ENCODE measurements at places on chromosomes 2 and 18. TPM values are rescaled to one million over a fixed set of nuclear protein-coding genes. Genes with fewer than 3 reads are reported as not detected.

DNA sequence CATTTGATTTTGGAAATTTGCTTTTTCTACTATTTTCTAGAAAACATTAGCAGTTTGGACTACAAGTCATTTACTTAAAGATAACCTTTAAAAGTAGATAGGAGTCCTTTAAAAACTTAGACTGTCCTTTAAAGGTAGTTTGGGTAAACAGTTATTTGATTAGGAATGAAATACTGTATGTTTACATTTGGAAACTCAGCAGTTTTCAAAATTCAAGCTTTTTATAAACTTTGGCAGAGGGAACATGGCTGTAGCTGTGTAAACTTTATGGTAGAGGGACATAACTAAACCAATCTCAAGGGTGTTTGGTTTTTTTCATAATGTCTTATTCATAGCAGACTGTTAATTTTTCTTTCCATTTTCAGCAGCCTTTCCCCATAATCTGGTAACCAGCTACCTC is 90.7 kb downstream of the SMCHD1 start:
- DNase-seq = no peak
- H3K4me1 ChIP-seq = peaks cover 4% of the 10 kb centered on the region
- peaks cover 12% of the 10 kb centered on the region for H3K36me3 ChIP-seq
- H3K27ac ChIP-seq = no peak overlapping the region
- H3K27me3 ChIP-seq = no peaks in the 10 kb centered on the region
- no peak overlapping the region for H3K4me3 ChIP-seq

COBLL1 gene
- 11.1 TPM for polyA plus RNA-seq

LGALSL gene
- polyA plus RNA-seq = 64.9 TPM

GRCh38 chr18:56043641-56044061 is 455.7 kb upstream of the TCF4 start:
- H3K4me3 ChIP-seq = no peak overlapping the region
- no peaks in the 10 kb centered on the region for H3K27me3 ChIP-seq
- DNase-seq = no peak
- H3K27ac ChIP-seq = no peak overlapping the region

CCBE1 gene
- polyA plus RNA-seq = 20.1 TPM

SCG2 gene
- 0.08 TPM for polyA plus RNA-seq

- H3K4me3 ChIP-seq = no peak overlapping the region
- no peak overlapping the region for H3K27ac ChIP-seq
Observed at GRCh38 chr18:24273596-24273995, 124.0 kb downstream of the OSBPL1A start.

HADHA gene
- polyA plus RNA-seq = 156 TPM

FKBP7 gene
- 2.4 TPM for polyA plus RNA-seq

DNA sequence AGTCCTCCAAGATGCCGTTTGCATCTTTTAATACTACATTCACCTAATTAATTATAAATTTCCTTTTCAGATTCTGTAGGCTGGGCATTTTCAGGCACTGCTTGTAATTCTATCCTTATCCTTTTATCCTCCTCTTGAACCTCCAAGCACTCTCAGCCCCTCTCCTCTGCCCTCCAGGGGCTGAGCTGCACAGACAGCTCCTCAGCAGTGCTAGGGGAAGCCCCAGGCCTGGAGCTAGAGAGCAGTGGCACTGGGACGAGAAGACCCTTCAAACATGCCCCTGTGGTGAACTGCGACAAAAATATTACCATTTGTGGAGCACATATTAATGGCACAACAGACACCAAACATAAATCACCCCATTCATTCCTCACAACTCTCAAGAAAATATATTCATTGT is 32.9 kb downstream of the CFAP210 start:
- no peaks in the 10 kb centered on the region for H3K4me1 ChIP-seq
- H3K27me3 ChIP-seq = peaks cover 3% of the 10 kb centered on the region
- H3K4me3 ChIP-seq = no peak overlapping the region
- DNase-seq = no peak
- no peak overlapping the region for H3K27ac ChIP-seq

CHPF gene
- polyA plus RNA-seq = 24.4 TPM

GRCh38 chr2:190507135-190507534 is 27.4 kb downstream of the NEMP2 start:
- no peak overlapping the region for H3K4me3 ChIP-seq
- H3K27me3 ChIP-seq = no peaks in the 10 kb centered on the region
- H3K27ac ChIP-seq = no peak overlapping the region
- H3K4me1 ChIP-seq = no peaks in the 10 kb centered on the region
- no peaks in the 10 kb centered on the region for H3K36me3 ChIP-seq

GRCh38 chr2:38602136-38602731 is 494 bp downstream of the HNRNPLL start:
- peaks cover 19% of the 10 kb centered on the region for H3K4me1 ChIP-seq
- no peaks in the 10 kb centered on the region for H3K36me3 ChIP-seq
- H3K27me3 ChIP-seq = no peaks in the 10 kb centered on the region
- no peak for DNase-seq
